ENCODE measurements at places on chromosomes 11 and 22.

DNA sequence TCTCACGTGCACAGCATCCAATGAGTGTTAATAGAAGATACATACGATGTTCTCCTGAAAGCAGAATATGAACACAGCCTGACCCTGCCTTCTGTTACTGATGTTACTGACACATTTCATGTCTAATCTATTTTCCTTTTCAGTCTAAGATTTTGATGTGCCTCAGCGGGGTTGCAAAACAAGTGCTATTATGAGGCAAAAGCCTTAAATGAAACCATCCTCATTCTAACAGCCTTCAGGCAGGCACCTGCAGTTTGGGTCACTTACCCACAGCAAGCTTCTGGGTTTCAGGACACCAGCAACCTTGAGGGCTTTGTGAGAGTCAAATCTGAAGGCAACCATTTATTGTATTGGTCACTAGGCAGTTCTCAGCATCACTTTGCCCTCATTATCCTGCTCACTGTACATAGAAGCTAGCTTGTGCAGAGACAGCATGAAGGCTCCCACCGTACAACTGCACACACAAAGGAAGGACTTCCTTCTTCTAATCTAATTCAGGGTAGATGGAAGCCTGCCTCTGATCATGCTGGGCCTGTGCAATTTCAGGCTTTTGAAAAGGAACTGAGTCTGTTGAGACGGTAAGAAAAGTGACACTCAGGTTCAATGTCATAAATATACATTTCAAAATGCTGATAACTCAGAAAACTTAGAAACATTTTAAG is 183.2 kb upstream of the PITPNB start:
- no peak overlapping the region for H3K4me3 ChIP-seq
- H3K4me1 ChIP-seq, result no peaks in the 10 kb centered on the region
- no peaks in the 10 kb centered on the region for H3K36me3 ChIP-seq
- no peak for DNase-seq
- H3K27ac ChIP-seq, result no peak overlapping the region

DNA sequence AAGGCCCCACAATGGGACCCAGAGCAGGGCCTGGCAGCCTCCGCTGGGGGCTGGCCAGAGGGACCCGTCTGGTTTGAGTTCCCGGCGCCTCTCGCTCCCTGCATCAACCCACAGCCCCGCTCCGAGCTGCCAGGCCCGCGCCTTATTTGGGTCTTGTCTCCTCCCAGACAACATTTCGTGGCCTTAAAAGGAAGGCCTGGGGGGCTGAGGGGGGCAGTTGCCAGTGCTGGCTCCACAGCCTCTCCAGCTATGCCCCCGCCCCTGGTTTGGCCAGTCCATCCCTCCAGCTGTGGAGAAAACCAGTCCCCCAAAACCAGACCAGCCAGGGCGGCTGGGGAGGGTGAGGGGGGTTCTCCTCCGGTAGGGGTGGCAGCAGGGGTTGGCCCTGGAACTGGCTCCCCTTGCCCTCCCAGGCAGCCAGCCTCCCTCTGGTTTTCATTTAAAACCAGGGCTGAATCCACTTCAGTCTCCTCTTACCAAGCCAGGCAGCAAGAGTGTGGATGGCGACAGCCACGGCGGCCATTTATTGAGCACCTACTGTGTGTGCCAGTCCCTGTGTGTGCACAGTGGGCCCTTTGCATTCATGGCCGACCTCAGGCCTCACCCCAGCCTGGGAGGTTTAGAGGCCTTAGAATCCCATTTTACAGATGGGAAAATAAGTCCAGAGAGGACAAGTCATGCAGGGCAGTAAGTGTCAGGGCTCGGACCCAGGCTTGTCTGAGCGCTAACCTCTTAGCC is 18.6 kb downstream of the EMID1 start:
- no peak overlapping the region for H3K4me3 ChIP-seq
- no peak for DNase-seq
- no peaks in the 10 kb centered on the region for H3K36me3 ChIP-seq

GRCh38 chr22:39733191-39733590 is 160.4 kb downstream of the ENTHD1 start:
- H3K27ac ChIP-seq, result no peak overlapping the region
- no peak for DNase-seq
- H3K36me3 ChIP-seq, result no peaks in the 10 kb centered on the region
- H3K27me3 ChIP-seq, result peaks cover 22% of the 10 kb centered on the region
- no peak overlapping the region for H3K4me3 ChIP-seq

- no peak for DNase-seq
- H3K4me1 ChIP-seq, result peaks cover 52% of the 10 kb centered on the region
- H3K4me3 ChIP-seq, result no peak overlapping the region
- H3K27ac ChIP-seq, result peak overlapping the region; percentile 83
Measured at GRCh38 chr22:31277741-31278140, 14.5 kb downstream of the PIK3IP1 start.

GRCh38 chr11:36431429-36432092 is 78.5 kb downstream of the TRAF6 start:
- H3K27me3 ChIP-seq, result no peaks in the 10 kb centered on the region
- H3K4me1 ChIP-seq, result peaks cover 23% of the 10 kb centered on the region
- peaks cover 37% of the 10 kb centered on the region for H3K36me3 ChIP-seq
- DNase-seq, result no peak
- no peak overlapping the region for H3K27ac ChIP-seq

All from T-cell (primary cell).